ENCODE measurements at places on chromosomes 5 and 9.

- no peak for DNase-seq
Observed at GRCh38 chr5:37846786-37847310, 7.0 kb upstream of the GDNF start.

GRCh38 chr5:7816535-7816901 lies 34.4 kb downstream of the CFAP90 start:
- no peak for DNase-seq

GRCh38 chr9:127396253-127396807 lies 639 bp upstream of the SLC2A8 start:
- no peak for DNase-seq

DNA sequence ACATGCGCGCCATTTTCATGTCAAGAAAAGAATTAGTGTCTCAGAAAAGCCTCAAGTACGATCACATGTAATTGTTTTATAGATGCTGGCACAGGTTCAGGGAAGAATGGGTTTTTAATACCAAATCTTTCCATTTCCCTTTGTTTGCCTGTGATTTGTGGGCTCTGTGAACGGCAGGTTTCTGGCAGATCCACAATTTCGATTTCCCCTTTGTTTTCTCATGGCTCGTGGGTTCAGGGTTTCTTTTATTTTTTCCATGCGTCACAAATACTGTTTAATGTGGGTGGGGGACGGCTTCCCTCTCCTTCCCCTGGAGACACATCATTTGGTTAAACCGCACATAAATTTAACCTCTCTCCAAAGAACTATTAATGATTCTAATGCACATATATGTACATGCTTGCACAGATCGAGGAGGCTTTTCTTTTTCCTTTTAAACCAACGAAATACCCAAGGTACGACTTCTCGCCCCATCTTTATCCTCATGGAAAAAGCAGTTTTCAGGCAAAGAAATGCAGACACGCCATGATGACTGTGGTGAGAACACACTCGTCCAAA lies 195.9 kb downstream of the SLIT3 start:
- DNase-seq = no peak

GRCh38 chr9:27304521-27304920 lies 7.6 kb upstream of the EQTN start:
- DNase-seq = no peak

GRCh38 chr5:170076211-170076610 lies 29.5 kb upstream of the FOXI1 start:
- DNase-seq = no peak

DNA sequence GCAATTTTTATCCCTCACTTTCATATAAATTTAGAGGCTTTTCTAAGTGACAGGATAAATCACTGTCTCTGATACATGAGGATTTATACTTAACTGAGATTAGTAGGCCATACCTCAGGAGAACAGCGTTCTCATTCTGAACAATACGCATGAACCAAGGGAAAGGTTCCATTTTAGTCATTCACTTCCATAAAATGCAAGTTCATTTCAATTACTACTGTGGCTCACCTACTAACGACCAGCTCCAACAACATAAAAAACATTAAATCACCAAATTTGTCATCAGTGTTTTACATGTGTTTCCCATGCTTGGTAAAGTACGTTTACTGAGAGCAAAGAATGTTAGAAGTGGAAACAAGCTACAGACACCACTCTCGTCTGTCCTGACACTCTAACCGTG lies 67.4 kb downstream of the EFNA5 start:
- DNase-seq = no peak

GRCh38 chr9:117535434-117535833 lies 120.6 kb upstream of the ASTN2 start:
- DNase-seq = no peak

DNA sequence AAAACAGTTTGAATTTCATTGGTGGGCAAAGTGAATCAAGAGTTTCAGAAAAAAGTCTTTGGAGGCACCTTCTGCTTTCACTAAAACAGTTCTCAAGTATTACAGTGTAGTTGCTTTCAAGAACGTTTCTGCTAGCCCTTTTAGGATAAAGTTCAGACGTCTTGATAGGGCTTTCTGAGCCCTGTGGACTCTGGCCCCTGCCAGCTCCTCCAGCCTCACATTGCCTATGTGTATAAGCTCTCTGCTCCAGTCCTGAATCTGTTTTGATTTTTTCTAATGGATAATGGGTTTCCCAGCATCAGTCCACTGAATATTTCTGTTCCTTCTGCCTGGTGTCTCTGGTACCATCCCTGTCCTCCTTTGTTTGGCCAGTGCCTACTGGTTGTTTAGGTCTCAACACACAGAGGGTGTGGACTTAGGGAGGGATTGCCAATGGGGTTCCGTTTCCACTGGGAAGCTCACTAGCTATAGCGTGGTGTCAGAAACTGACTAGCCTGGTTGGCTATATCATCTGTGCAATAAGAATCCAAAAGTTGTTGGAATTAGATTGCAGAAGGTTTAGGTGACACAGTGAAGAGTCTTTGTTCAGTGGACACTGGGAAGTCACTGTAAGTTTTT lies 26.4 kb downstream of the ARHGAP26 start:
- DNase-seq = no peak

Measured in GM19239 (cell line).